Activated T-helper 1 cell treated with anti-CD3 and anti-CD28 coated beads, Interleukin-12 subunit alpha, Interleukin-12 subunit beta, Interleukin-2, Interleukin-4 antibody, amounts not matched to agents 30 ng/mL and 10 ng/mL and 1 ng/mL, durations not matched to agents 14 hours and 24 hours and 36 hours (primary cell): ENCODE measurements at places on chromosomes 5 and 9. TPM values are rescaled to one million over a fixed set of nuclear protein-coding genes. Genes with fewer than 3 reads are reported as not detected.

AKNA gene
- 178 and 182 TPM in 2 replicates for total RNA-seq

ARID3C gene
- 0.23 TPM in 1 of 2 replicates, not detected in the other for total RNA-seq

PLPP7 gene
- total RNA-seq: 0.10 TPM in 1 of 2 replicates, not detected in the other

NELFB gene
- 70.8 and 72.1 TPM in 2 replicates for total RNA-seq

SARDH gene
- 0.51 and 0.60 TPM in 2 replicates for total RNA-seq

OR13J1 gene
- not detected in 2 replicates for total RNA-seq

KCNT1 gene
- total RNA-seq: not detected in 2 replicates

DNA sequence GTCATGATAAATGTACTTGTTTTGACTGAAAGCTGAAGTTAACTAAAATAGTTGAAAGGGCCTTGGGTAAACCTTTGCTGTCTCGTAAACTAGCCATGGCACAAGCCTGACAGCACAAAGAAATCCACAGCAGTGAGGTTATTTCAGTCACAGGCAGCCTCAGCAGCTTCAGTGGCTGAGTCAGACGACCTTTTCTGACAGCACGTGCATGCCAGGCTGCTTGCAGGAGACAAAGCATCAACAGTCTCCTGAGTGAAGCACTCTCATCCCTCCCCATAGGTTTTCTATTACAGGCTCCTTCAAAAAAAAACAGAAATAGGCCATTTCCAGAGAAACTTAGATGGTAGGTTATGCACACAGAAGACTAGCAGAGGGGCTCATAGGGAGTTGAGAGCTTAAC is 34.6 kb downstream of the OXCT1 start:
- H3K27me3 ChIP-seq: no peaks in the 10 kb centered on the region
- H3K27ac ChIP-seq: no peak overlapping the region
- H3K4me3 ChIP-seq: no peak overlapping the region
- DNase-seq: no peak

DNA sequence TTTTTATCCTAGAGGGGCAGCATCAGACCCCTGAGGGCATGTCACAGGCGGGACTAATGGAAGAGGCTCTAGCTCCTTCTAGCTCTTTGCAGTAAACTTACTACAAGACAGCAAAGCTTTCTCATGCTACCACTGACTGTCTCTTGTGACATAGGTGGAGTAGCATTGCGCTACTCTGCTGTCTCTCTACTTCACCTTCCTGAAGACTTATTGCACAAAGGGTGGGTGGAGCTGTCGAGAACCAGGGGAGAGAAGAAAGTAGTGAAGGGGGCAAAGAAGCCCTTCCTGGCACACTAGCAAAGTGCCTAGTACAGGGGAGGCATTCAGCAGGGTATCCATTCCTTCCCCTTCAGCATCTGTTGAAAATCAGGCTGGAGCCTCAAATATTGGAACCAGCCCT is 36.1 kb upstream of the NEK6 start:
- no peak overlapping the region for H3K27ac ChIP-seq
- DNase-seq: no peak
- peaks cover 35% of the 10 kb centered on the region for H3K4me1 ChIP-seq

DNA sequence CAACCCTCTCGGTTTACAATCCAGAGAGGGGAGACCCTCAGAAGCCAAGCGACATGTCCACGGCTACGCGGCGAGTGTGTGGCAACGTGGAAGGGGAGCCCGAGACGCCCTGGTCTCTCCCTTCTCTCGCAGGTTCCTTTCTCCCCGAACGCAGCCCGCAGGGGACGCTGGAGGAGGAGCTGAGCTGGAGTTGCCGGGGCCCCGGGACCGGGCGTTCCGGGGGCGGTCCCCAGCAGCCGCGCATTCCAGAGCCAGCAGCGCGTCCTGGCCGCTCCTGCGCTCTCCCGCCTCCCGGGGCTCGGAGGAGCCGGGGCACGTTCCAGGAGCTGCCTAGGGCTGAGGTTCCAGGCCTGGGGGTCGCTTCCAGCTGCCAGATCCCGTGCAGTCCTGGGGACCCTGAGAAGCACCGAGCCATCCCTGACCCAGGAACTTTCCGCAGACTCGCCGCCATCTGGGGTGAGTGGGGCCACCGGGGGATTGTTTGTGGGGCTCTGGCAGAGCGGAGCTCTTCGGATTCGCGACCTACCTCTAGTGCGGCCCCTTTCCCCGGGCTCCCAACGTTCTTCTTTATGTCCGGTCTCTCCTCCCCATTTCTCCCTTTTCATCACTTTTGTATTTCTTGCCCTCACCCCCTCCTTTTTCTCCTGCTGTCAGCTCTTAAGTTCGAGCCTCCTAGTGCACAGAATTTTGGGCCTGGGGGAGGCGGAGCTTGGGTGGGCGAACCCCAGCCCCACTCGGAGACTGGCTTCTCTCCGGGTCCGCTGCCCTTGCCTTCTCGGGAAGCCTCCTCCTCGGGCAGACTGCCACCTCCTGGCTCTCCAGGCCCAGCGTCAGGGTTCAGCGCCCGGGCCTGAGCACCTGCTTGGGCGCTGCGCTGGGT is at the start of gene SMIM3:
SMIM3 (plus strand) TSS at position 241 of the 880 bp plus-strand sequence. CDS start 16,684 bp downstream, outside the sequence.
- peak; percentile 53 for DNase-seq
- H3K4me1 ChIP-seq: peaks cover 62% of the 10 kb centered on the region
- peaks cover 5% of the 10 kb centered on the region for H3K36me3 ChIP-seq
- H3K27ac ChIP-seq: peak within 1 kb of the TSS; percentile 83

- peak overlapping the region; percentile 27 for H3K4me3 ChIP-seq
- H3K4me1 ChIP-seq: peaks cover 27% of the 10 kb centered on the region
- peak; percentile 57 for DNase-seq
These were observed 60.8 kb downstream of the FOXD1 start for GRCh38 chr5:73387601-73388305.

DNA sequence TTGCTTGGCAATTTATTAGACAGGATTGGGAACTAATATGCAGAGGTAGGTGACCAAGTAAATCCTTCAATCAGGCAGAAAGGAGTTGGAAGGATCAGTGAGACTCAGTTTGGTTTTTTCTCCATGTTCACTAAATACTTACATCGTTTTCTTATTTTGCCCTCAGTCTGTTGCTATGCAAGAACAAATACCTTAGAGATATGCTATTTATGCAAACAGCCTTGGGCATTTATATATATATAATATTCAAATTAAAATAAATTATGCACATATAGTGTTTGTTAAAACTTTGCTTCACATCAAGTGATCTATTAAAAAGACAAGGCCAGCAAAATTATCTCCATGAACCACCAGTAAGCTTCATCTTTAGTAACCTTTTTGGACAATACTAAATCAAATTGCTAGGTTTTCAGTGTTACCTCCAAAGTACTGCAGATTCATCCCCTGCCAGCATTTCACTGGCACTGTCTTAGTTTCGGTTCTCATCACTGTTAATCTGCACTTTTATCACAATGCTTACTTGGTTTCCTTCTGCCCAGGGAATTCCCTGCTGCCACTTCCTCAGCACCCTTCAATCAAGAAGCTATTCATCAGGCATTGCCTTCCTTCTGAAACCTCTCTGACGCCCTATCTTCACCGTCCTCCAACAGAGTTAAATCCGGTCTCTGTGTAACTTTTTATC is 26.0 kb upstream of the LIFR start:
- H3K27ac ChIP-seq: no peak overlapping the region
- peaks cover 1% of the 10 kb centered on the region for H3K36me3 ChIP-seq
- H3K4me1 ChIP-seq: peaks cover 6% of the 10 kb centered on the region
- H3K27me3 ChIP-seq: peaks cover 14% of the 10 kb centered on the region
- H3K4me3 ChIP-seq: no peak overlapping the region
- DNase-seq: no peak

GRCh38 chr5:1502046-1502736 is 21.6 kb downstream of the LPCAT1 start:
- peaks cover 17% of the 10 kb centered on the region for H3K4me1 ChIP-seq
- no peaks in the 10 kb centered on the region for H3K27me3 ChIP-seq
- peak overlapping the region; percentile 44 for H3K27ac ChIP-seq
- H3K4me3 ChIP-seq: no peak overlapping the region

DNA sequence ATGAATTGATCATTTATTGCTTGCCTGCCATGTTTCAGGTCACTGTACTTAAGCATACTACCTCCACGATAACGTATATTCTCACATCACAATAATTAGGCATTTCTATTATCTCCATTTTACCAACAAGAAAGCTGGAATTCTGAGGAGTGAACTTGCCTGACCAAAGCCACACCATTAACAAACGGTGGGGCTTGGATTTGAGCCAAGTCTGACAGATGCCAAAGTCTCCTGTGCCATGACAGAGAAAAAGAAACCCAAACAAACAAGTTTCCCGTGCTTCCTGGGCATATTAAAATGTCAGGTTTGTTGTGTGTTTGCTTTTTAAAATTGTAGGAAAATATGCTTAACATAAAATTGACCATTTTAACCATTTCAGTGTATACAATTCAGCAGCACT is 40.8 kb upstream of the KCNV2 start:
- H3K27ac ChIP-seq: no peak overlapping the region
- peaks cover 4% of the 10 kb centered on the region for H3K27me3 ChIP-seq
- no peaks in the 10 kb centered on the region for H3K36me3 ChIP-seq
- H3K4me1 ChIP-seq: no peaks in the 10 kb centered on the region

DNA sequence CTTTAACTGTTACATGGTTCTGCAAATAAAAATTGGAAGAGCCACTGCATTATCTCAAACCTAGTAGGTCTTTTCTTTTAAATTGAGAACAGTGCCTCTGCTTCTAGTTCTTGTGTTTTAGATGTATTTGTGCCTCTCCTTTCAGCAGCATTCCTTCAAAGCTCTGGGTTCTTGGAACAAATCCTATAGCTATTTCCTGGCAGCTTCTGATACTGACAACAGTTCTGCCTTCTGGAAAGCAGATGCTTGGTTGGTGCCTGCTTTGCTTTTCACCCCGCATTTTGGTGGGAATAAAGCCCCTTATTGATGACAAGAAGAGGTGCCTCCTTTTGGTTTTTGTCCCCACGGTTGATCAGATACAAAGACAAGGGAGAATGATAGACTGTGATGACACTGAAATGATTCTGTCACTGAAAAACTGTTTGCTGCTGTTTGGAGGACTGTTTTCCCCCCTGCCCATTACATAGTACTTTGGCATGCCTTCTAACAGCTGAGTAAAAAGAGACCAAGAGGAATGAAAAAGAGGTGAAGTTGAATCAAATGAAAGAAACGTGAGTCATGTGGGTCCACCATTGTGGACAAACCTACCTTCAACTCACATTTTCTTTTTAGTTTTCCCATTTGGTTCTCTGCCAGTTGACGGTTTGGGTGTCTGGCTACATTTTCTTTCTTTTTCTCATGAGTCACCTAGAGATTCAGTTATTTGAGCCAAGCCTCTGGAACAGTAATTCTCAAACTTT is 5.6 kb downstream of the PTCD2 start:
- H3K27me3 ChIP-seq: no peaks in the 10 kb centered on the region
- peaks cover 34% of the 10 kb centered on the region for H3K36me3 ChIP-seq
- H3K4me3 ChIP-seq: no peak overlapping the region
- no peak overlapping the region for H3K27ac ChIP-seq
- H3K4me1 ChIP-seq: peaks cover 21% of the 10 kb centered on the region

DNA sequence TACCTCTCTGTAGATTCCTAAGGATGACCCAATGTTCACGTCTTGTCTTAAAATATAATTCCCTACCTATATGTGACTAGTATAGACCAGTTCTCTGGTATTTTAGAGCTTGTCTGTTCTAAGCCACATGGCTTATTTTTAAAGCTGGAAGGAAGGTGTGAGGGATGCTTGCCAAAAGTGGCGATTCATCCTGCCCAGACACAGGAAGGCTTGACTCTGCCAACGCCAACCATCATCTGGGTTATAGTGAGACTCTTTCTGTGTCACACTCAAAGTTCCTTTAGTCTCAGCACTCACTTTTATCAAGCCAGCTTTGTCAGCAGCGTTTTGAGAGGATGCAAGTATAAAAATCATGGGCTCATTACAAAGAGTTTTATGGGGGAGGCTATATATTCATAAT is 500.0 kb downstream of the PTPRD start:
- H3K27ac ChIP-seq: no peak overlapping the region
- DNase-seq: no peak
- H3K4me1 ChIP-seq: no peaks in the 10 kb centered on the region
- H3K4me3 ChIP-seq: no peak overlapping the region

- no peaks in the 10 kb centered on the region for H3K27me3 ChIP-seq
- no peaks in the 10 kb centered on the region for H3K36me3 ChIP-seq
- no peak overlapping the region for H3K27ac ChIP-seq
- no peak overlapping the region for H3K4me3 ChIP-seq
- DNase-seq: no peak
These were observed 64.1 kb downstream of the SMIM23 start for GRCh38 chr5:171849585-171850323.

DNA sequence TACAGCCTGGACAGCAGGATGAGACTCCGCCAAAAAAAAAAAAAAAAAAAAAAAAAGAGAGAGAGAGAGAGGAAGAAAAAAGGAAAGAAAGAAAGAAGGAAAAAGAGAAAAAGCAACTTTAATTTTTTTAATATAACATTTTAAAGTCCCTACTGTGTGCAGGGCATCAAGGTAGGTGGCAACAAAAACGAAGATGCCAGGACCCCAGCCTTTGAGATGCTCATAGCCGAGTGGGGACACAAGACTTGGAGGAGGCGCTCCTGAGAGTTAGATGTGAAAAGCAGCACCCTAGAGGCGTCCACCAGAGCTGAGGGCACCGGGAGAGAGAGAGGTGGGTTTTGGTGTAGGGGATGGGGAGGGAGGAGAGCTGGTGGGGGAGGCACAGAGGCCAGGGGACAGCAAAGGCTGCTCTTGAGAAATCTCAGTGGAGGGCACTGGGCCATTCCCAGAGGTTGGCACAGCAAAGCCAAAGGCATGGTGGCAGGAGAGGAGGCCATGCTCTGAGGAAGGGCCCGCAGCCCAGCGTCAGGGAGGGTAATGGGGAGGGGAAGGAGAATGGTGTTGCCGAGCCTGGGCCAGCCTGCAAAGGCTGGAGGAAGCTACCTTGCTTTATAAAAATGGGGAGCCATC is 135.6 kb downstream of the C9orf50 start:
- DNase-seq: no peak
- H3K27me3 ChIP-seq: peaks cover 8% of the 10 kb centered on the region
- peak overlapping the region; percentile 12 for H3K4me3 ChIP-seq
- peak overlapping the region; percentile 66 for H3K27ac ChIP-seq

DNA sequence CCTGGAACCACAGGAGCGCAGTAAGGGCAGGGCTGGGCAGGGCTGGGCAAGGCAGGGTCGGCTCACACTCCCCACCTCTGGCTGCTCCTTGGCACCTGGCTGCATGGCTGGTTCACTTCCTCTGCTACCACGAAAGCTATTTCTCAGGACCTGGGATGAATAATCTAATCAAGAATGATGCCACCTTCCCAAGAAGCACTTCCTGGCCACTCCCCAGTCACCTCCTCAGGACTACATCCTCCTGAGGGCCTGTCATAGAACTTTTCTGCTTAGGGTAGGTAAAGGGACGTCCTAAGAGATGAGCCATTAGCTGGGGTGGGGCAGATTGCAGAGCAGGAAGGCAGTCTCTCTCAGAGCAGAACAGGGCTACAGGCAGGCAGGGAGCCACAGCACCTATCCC is 288.2 kb upstream of the MAP3K1 start:
- no peaks in the 10 kb centered on the region for H3K36me3 ChIP-seq
- peaks cover 8% of the 10 kb centered on the region for H3K4me1 ChIP-seq
- H3K27me3 ChIP-seq: peaks cover 4% of the 10 kb centered on the region
- no peak overlapping the region for H3K4me3 ChIP-seq
- no peak for DNase-seq
- H3K27ac ChIP-seq: no peak overlapping the region

DNA sequence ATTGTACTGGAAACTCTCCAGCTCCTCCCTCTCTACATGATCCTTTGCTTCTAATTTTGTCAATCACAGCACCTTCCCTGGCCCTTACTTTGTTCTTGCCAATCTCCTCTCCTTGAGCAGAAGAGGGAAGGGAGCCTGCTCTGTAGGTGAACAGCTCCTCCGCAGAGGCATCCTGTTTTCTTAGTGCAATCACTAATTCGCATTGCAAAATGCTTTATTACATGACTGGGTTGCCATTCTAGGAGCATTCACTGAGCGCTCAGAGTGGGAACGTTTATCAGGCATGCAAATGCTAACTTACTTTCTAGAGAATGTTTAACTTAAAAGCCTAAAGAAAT is 416 bp upstream of the SNX18 start:
- peaks cover 42% of the 10 kb centered on the region for H3K4me1 ChIP-seq
- H3K27me3 ChIP-seq: peaks cover 21% of the 10 kb centered on the region
- H3K4me3 ChIP-seq: peak overlapping the region; percentile 75
- no peak for DNase-seq
